ENCODE measurements at places on chromosomes 6 and 20.
A peak's percentile ranks its signal among the peaks of the same experiment; 100 is the strongest.

- no peak for DNase-seq
Measured at GRCh38 chr6:129098061-129098553, 215.2 kb downstream of the LAMA2 start.

- no peak for DNase-seq
Measured at GRCh38 chr6:7042056-7042653, 65.6 kb upstream of the RREB1 start.

DNA sequence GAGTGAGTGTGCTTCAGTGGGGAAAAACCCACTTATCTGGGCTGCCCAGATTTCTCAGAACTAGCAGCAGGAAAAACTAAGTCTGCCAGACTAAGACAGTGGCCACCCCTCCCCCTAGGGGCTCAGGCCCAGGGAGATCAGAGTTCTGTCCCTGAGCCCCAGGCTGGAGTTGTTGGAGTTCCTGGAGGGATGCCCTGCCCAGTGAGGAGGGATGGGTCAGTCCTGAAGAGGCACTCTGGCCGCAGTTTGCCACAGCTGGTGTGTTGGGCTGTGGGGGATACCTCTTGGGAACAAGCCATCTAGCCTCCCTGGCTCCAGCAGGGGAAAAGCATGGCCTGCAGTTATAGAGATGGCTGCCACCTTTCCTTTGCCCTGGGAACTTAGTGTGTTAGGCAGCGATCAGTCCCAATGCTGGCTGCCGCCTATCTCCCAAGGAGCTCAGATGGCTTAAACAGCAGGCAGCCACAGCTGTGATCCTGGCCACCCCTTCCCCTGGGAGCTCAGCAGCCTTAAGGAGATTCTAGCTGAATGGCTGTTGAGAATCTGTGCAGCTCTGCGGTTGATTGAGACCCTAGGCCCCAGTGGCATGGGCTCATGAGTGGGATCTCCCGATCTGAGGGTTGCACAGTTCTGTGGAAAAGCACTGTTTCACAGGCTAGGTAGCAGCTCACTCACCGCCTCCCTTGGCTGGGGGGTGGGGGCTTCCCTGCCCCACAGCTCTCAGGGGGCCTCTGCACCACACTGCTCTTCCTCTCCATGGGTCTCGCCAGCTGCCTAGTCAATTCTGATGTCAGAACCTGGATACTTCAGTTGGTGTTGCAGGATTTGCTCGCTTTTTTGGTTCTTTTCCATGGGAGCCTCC is 13.2 kb downstream of the SIRPG start:
- no peak for DNase-seq

DNA sequence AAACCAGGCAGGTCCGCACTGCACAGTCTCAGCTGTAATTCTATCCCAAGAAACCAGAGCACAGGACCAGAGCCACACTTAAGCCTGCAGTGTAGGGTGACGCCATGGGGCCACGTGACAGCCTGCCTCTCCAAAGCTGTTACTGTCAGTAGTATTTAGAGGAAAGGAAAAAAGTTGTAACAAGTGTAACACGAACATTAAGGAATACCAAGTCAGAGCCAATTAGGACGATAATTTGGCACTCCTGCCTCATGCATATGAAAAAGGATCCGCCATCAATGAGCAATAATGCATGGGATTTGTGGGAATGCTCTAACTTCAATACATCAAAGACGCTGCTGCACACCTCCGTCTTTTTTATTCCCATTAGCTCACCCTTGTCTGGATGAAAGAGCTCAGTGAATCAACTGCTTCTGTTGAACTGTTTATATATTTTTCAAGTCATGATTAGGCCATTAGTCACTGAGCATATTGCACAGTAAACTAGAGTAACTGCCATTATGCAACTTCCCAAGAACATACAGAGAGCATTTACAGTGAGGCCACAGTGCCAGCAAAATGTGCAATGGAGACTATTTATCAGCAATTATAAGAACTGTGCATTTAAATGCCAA is 79.9 kb downstream of the ATXN1 start:
- peak; percentile 58 for DNase-seq

DNA sequence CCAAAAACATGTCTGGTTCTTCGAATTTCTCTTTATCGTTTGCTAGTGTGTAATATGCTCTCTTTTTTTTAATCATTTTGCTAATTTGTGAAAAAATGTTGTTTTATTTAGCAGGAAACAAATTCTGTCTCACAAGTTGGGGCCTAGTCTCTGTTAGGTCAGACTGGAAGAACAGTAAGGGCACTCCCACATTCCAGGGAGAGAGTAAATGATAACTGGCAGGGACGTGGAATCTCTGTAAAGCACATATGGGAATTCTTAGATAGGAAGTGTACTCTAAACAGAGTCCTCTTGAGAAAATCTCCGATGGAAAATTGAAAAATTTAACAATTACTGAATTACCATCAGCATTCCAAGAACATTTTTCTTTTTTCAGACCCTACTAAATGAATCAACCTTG is 16.4 kb upstream of the CCDC28A start:
- DNase-seq = no peak

DNA sequence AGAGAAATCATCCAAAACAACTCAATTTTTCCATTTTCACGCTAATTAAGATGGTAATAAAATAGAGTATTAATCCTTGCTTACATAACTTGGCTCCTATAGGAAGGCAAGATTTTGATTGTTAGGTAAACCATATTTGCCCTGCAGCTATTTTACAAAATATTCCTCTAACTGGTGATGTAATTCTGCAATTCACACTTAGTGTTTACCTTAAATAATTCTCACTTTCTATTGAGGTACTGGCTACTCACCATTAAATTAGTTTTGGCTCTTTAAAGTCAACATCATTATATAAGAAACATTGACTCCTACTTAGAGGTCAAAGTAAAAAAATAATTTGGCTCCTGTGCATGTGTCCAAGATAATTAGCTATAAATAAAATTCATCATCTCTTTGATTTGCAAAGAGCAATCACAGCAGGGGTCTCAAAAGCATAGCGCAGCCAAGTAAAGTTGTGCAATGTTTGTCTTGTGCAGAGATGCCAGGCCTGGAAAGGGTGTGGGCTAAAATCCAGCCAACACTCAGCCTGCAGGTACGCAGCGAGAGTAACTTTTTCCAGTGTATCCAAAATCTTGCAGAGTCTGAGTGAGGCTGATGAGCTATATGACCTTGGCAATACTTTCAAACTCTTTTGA is 501.2 kb downstream of the MMUT start:
- DNase-seq = peak; percentile 3

- no peak for DNase-seq
Measured at GRCh38 chr6:114611696-114612095, 268.9 kb upstream of the HS3ST5 start.

DNA sequence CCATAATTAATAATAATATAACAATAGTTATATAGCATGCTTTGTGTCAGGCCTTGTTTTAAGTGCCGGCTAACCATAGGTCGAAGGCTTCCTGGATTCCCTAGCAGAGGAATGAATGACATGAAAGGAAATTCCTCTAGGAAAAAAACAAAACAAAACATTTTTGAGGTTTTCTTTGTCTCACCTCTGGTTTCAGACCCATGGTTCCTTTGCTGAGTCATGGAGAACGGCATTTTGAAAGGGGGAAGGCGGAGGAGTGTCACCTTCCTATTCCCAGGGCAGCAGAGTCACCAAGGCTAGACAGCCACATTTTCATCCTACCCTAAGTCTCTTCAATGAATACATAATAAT is 25.3 kb upstream of the CCND3 start:
- peak; percentile 84 for DNase-seq

- no peak for DNase-seq
Measured at GRCh38 chr6:85484948-85485347, 35.1 kb downstream of the NT5E start.

DNA sequence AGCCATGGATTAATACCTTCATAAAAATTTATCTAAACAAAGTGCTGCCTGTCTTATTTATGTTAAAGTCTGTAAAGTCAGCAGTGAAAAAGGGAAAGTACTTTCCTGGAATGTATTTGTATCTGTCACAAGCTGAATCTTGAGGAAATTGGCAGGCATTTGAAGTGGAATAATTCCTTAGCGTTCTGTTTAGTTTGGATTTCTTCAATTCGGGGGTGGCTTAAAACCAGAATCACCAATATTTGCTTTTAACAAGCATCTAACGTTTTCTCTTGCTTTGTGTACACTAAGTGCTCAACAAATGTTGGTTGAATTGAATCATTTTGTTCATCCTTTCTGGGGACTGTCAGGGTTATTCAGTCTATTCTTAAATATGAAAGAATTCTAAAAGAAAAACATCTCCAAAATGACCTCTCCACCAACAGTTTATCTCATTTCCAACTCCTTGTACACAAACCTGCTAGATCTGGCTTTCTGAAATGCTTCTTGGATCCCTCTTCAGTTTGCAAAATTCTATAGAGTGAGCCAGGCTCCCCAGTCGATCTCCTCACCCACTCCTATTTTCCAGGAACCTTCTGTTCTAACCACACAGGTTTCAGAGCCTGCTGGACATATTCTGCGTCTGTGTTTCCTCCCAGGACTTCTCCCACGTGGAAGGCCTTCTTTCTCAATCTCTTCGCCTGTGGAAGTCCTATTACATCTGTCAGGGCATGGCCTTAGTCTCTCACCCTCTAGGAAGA is 2.0 kb upstream of the NPEPL1 start:
- no peak for DNase-seq
